A172 (cell line): ENCODE measurements at places on chromosomes 4 and X. TPM values are rescaled to one million over a fixed set of nuclear protein-coding genes. Genes with fewer than 3 reads are reported as not detected.

DNA sequence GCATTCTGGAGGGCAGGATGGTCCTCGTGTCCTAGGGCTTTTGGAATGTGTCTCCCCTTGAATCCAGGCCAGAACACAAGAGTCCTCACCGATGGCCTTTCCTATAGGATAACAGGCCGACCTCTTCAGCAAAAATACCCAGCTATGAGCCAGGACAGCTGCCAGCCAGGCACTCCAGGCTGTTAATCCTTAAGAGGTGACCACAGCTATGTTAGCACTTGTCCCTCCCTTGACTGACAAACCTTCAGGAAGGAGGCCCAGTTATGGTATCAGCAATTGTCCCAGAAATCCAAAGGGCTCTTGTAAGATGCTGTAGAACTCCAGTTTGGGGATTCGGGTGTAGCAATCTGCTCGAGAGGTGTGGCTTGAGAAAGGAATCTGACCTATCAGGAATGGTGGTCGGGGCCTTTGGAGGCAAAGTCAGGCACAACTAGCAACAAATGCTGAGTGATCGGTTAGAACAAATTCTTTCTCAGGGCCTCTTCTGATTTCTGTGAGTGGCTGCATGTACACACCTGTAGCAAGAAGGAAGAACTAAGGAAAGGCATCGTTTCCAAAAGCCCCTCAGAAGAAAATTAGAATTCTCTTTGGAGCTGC lies 54.6 kb downstream of the PTCHD1 start:
- DNase-seq, result no peak

DNA sequence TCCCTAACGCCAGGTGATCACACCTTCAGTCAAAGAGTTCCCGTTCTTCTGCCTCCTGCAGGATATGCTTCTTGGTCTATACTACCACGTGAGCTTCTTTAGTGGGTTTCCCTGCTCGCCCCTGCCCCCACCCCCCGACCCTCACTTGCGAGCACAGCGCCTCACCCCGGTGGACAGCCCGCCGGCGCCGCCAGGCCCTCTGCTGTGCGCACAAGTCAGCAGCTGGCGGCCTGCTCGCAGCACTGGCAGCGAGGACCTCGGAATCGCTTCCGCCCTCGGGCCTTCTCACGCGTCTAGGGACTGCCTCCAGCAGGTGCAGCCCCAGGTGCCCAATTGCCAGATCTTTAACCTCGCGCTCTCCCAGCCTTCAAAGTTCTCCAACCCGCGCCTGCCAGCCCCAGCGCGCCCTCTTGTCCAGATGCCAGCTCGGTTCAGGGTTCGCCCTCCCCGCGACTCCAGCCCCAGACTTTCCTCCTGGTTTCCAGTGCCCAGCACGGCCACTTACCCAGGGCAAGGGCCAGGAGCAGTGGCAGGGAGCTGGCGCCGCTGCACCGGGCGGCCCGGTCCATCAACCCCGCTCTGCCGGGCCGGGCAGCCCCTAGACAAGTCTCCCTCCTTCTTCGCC lies 454 bp downstream of the BTC start:
- DNase-seq, result no peak

Gene ARL9
- total RNA-seq, result not detected in 2 replicates

Gene GABRG1
- not detected in 2 replicates for total RNA-seq

Gene SLC2A9
- total RNA-seq, result not detected in 2 replicates
